Cortex of kidney (tissue), 1 donor: ENCODE measurements at places on chromosomes 6 and 20.

DNA sequence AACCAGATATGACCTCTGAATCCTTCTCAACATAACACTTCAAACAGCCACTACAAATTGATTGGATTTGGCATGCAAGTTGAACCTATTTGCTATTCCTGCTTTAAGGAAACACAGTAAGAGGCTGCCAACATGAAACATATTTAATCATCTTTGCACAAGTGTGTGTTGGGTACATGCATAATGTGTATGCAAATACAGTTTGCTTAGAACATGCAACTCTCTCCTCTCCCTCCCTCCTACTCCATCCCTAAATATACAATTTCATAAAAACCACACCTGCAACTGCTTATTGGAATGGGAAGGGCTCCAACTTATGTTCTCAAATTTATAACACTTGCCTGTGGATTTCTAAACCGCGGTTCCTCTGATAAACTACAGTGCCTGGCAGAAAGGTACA is 71.5 kb downstream of the CD83 start:
- no peak for DNase-seq

GRCh38 chr6:27174958-27175357 is 72.5 kb upstream of the PRSS16 start:
- DNase-seq: no peak

- DNase-seq: no peak
Observed at GRCh38 chr6:160386869-160387530, 38.8 kb downstream of the SLC22A3 start.

- DNase-seq: no peak
Observed at GRCh38 chr20:56259948-56260347, 11.4 kb downstream of the MC3R start.
